ENCODE measurements at places on chromosomes 13 and 19. TPM values are rescaled to one million over a fixed set of nuclear protein-coding genes. Genes with fewer than 3 reads are reported as not detected.
A peak's percentile ranks its signal among the peaks of the same experiment; 100 is the strongest.

The DNAJC15 gene
- total RNA-seq, result 35.9 TPM

GRCh38 chr13:48858122-48858902 lies 117.4 kb upstream of the FNDC3A start:
- H3K36me3 ChIP-seq, result no peaks in the 10 kb centered on the region
- no peak for DNase-seq
- no peaks in the 10 kb centered on the region for H3K27me3 ChIP-seq
- H3K4me1 ChIP-seq, result peaks cover 26% of the 10 kb centered on the region

DNA sequence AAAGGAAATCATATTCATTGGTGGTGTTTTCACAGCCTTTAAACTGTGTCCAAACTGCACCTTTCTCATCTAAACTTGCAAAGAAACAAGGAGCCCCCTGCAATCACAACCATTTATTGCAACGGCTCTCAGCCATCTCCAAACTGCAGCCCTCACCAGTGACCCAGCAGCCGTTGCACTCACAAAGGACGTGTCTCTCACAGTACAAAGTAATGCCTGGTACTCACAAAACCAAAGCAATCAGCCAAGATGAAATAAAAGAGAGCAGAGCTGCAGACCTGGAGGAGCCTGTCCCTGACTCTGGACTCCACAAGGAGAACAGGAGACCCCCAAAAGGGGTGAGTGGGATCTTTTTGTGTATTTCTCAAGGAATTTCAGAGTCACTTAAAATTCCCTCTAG lies 20.2 kb upstream of the CEACAM21 start:
- no peak overlapping the region for H3K27ac ChIP-seq
- no peak overlapping the region for H3K4me3 ChIP-seq
- no peaks in the 10 kb centered on the region for H3K27me3 ChIP-seq
- H3K36me3 ChIP-seq, result peaks cover 3% of the 10 kb centered on the region

- peaks cover 3% of the 10 kb centered on the region for H3K36me3 ChIP-seq
- no peak overlapping the region for H3K27ac ChIP-seq
- DNase-seq, result no peak
- peaks cover 12% of the 10 kb centered on the region for H3K4me1 ChIP-seq
- H3K4me3 ChIP-seq, result no peak overlapping the region
- no peaks in the 10 kb centered on the region for H3K27me3 ChIP-seq
Measured at GRCh38 chr19:7287722-7288121, 6.5 kb downstream of the INSR start.

- peak overlapping the region; percentile 5 for H3K27ac ChIP-seq
- H3K27me3 ChIP-seq, result no peaks in the 10 kb centered on the region
- H3K4me1 ChIP-seq, result peaks cover 68% of the 10 kb centered on the region
Measured at GRCh38 chr13:71871176-71871754, 4.3 kb upstream of the DACH1 start.

DNA sequence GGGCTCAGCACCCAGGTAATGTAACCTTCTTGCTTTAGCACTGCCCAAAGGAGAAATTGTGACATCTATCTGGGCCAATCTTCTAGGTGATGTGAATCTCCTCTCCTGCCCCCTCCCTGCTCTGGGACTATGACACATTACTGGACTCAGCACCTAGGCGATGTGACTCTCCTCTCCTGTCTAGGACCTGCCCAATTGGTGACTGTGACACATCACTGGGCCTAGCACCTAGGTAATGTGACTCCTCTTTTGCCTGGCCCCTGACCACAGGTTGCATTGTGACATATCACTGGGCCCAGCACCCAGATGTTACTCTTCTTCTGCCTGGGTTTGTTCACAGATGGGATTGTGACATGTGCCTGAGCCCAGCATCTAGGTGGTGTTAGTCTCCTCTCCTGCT lies 45.0 kb downstream of the ZNF85 start:
- no peaks in the 10 kb centered on the region for H3K27me3 ChIP-seq
- H3K36me3 ChIP-seq, result no peaks in the 10 kb centered on the region
- no peak for DNase-seq
- no peak overlapping the region for H3K27ac ChIP-seq
- no peaks in the 10 kb centered on the region for H3K4me1 ChIP-seq
- no peak overlapping the region for H3K4me3 ChIP-seq

DNA sequence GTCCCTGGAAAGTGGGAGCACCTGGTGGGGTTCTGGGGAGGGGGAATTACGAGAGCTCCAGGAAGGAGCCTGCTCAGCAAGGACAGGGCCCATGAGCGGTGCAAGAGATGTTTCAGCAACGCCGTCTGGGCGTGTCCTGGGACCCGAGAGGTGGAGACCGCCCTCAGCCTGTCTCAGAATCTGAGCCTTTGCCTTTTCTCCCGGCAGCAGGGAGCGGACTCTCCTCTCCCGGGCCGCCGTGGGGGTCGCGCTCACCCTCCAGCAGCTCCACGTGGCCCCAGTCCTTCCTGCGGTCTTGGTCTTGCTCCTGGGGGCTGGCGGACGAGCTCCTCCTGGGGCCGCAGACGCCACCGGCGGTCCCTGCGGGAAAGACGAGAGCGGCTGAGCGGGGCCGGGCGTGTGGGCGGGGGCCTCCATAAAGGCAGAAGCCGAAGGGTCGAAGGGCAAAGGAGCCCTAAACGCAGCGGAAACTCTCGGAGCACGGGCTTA lies 714 bp downstream of the POLRMT start:
- peaks cover 15% of the 10 kb centered on the region for H3K36me3 ChIP-seq
- peak overlapping the region; percentile 93 for H3K27ac ChIP-seq
- H3K27me3 ChIP-seq, result peaks cover 6% of the 10 kb centered on the region
- peaks cover 7% of the 10 kb centered on the region for H3K4me1 ChIP-seq

DNA sequence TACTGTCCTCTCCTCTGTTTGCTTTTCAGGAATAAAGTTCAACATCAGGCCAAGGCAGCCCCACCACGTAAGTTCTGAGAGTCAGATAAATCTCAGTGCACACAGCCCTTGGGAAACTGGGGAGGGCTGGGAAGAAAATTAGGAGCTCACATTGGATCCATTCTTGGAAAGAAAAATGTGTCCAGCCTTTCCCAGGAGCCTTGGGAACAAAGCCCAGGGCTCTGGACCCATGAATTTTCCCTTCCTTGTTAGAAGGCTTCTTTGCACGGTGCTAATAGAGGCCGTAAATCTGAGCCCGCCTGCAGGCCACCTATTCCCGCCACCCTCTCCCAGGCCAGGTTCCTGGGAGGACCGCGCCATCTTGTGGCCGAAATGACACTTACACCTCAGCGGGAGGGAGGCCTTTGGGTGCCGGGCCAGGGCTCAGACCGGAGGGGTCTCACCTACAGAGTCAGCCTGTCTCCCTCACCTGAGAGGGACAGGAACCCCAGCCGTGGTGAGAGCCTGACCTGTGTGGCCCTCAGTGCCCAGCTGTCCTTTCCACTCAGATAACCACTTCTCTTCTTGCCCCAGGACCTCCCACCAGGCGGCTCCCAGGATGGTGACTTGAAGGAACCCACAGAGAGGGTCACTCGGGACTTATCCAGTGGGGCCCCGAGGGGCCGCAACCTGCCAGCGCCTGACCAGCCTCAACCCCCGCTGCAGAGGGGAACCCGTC lies 25.1 kb upstream of the KCTD15 start:
- H3K36me3 ChIP-seq, result peaks cover 2% of the 10 kb centered on the region
- no peak overlapping the region for H3K4me3 ChIP-seq
- no peak overlapping the region for H3K27ac ChIP-seq
- H3K27me3 ChIP-seq, result peaks cover 25% of the 10 kb centered on the region
- no peaks in the 10 kb centered on the region for H3K4me1 ChIP-seq

DNA sequence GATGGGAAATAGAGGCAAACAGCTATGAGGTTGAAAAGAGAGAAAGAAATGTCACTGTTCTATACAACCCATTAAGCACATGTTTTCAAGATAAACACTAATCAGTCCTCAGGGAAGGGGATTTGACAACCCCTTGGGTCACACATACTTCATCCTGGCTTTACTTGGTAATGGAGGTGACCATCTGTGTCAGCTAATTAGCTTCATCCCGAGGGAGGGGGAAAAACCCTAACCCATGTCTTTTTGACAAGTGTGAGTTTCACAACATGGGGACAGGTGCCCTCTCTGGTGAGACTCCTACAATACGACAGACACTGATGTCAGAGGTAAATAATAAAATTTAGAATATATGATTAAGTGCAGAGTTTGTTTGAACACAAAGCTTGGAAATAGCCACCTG lies 43.1 kb downstream of the ZNF611 start:
- H3K27ac ChIP-seq, result peak overlapping the region; percentile 99
- no peak for DNase-seq
- peak overlapping the region; percentile 95 for H3K4me3 ChIP-seq
- H3K27me3 ChIP-seq, result no peaks in the 10 kb centered on the region
- H3K36me3 ChIP-seq, result peaks cover 5% of the 10 kb centered on the region

The ATP7B gene
- 133 TPM for total RNA-seq

GRCh38 chr13:22012686-22013085 lies 341.8 kb downstream of the FGF9 start:
- H3K4me3 ChIP-seq, result no peak overlapping the region
- peaks cover 40% of the 10 kb centered on the region for H3K4me1 ChIP-seq
- H3K27ac ChIP-seq, result no peak overlapping the region

The HSH2D gene
- total RNA-seq, result 0.38 TPM

DNA sequence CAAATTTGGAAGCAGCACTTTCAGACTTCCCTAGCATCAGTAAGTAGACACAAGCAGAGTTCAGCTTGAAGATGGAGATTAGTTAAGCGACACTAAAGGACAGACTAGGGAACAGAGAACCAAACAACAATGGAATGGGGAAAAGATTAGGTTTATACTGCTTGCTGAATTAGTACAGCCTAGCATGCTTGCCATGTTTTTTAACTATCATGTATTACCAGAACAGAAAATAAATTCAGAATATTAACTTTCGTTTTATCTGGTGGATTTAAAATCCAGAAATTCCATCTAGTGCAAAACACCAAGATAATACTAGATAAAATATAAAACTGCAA lies 451.5 kb upstream of the SLC10A2 start:
- no peak overlapping the region for H3K27ac ChIP-seq
- no peak overlapping the region for H3K4me3 ChIP-seq
- no peaks in the 10 kb centered on the region for H3K36me3 ChIP-seq
- no peaks in the 10 kb centered on the region for H3K27me3 ChIP-seq
- DNase-seq, result no peak
- peaks cover 6% of the 10 kb centered on the region for H3K4me1 ChIP-seq

GRCh38 chr13:102620516-102620915 lies 23.7 kb downstream of the TPP2 start:
- no peaks in the 10 kb centered on the region for H3K4me1 ChIP-seq
- no peaks in the 10 kb centered on the region for H3K27me3 ChIP-seq
- no peak overlapping the region for H3K4me3 ChIP-seq
- peaks cover 27% of the 10 kb centered on the region for H3K36me3 ChIP-seq
- DNase-seq, result no peak

DNA sequence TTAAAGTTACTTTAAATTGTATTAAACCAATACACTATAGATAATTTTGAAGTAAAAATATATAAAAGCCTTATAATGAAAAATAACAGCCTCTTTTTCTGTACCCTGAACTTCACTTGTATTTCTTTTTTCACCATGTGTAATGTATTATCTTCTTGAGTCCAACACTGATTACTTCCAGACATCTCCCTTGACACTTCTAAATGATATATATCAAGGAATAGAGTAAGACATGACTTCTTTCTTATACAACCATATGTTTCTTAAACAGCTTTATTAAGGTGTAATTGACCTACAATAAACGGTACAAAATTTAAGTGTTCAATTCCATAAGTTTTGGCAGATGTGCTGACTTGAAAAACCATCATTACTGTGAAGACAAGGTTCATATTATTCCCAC lies 531.9 kb downstream of the OLFM4 start:
- H3K36me3 ChIP-seq, result no peaks in the 10 kb centered on the region
- H3K4me1 ChIP-seq, result peaks cover 5% of the 10 kb centered on the region
- no peak for DNase-seq
- no peak overlapping the region for H3K4me3 ChIP-seq
- H3K27ac ChIP-seq, result no peak overlapping the region
- H3K27me3 ChIP-seq, result no peaks in the 10 kb centered on the region

The LILRA5 gene
- not detected for total RNA-seq

DNA sequence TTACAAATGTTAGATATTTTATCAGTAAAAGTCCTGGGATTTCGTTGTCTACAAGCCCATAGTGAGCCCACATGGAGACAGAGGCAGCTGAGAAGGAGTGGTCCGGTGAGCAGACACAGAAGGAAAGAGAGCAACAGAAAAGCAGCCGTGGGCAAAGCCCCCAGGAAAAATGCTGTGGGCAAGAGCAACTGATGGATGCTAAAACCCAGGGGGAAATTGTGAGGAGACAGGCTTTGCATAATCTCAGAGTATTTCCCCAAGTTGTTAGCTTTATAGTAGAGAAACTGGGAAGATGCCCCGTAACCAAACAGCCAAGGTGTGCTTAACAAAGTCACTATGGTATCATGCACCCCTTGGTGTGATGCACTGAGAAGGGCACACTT lies 35.1 kb downstream of the GJA3 start:
- no peak for DNase-seq
- H3K4me3 ChIP-seq, result no peak overlapping the region
- no peak overlapping the region for H3K27ac ChIP-seq
- peaks cover 5% of the 10 kb centered on the region for H3K4me1 ChIP-seq

The TTYH1 gene
- total RNA-seq, result 6.0 TPM

DNA sequence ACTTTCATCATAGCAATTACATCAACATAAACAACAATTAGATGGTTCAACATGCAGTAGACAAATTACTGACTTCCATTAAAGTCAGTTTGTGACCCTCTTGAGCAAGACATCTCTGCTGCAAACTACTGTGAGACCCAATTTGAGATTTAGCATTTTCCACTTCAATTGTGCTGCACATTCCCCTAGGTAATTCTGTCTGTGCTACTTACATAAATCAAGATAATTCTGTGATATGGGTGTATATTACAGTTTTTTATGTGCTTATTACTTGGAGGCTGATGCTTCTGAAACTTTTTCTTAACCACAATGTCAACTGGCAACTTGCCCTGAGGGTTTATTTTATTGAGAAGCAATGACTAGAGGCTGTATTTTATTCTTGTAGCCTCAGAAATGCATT lies 1714.4 kb downstream of the OLFM4 start:
- no peak overlapping the region for H3K4me3 ChIP-seq
- no peaks in the 10 kb centered on the region for H3K27me3 ChIP-seq
- no peak overlapping the region for H3K27ac ChIP-seq

GRCh38 chr19:27805848-27806247 lies 1407.1 kb downstream of the UQCRFS1 start:
- no peaks in the 10 kb centered on the region for H3K4me1 ChIP-seq
- no peak overlapping the region for H3K27ac ChIP-seq
- DNase-seq, result no peak
- no peak overlapping the region for H3K4me3 ChIP-seq

The SMIM44 gene
- not detected for total RNA-seq

- no peaks in the 10 kb centered on the region for H3K27me3 ChIP-seq
- H3K27ac ChIP-seq, result no peak overlapping the region
- no peak for DNase-seq
- H3K4me3 ChIP-seq, result no peak overlapping the region
Measured at GRCh38 chr13:30148786-30149185, 158.6 kb downstream of the KATNAL1 start.

GRCh38 chr19:8209462-8210378 lies 550 bp downstream of the CERS4 start:
- H3K4me3 ChIP-seq, result peak overlapping the region; percentile 76
- peak; percentile 61 for DNase-seq
- peaks cover 29% of the 10 kb centered on the region for H3K4me1 ChIP-seq
- H3K27ac ChIP-seq, result peak overlapping the region; percentile 92
- H3K27me3 ChIP-seq, result no peaks in the 10 kb centered on the region

The ESD gene
- 110 TPM for total RNA-seq

Measured in mesothelial cell of epicardium (in vitro differentiated cells).